ENCODE measurements at places on chromosomes 3 and 15. TPM values are rescaled to one million over a fixed set of nuclear protein-coding genes. Genes with fewer than 3 reads are reported as not detected.

The OR5K2 gene
- total RNA-seq = not detected

- no peaks in the 10 kb centered on the region for H3K36me3 ChIP-seq
- peak; percentile 28 for DNase-seq
- no peaks in the 10 kb centered on the region for H3K27me3 ChIP-seq
Observed at GRCh38 chr3:188165596-188165995, 11.6 kb downstream of the LPP start.

- no peaks in the 10 kb centered on the region for H3K36me3 ChIP-seq
- H3K4me3 ChIP-seq = no peak overlapping the region
- DNase-seq = peak; percentile 12
- H3K4me1 ChIP-seq = peaks cover 10% of the 10 kb centered on the region
Observed at GRCh38 chr3:168990134-168990533, 673.4 kb downstream of the MECOM start.

DNA sequence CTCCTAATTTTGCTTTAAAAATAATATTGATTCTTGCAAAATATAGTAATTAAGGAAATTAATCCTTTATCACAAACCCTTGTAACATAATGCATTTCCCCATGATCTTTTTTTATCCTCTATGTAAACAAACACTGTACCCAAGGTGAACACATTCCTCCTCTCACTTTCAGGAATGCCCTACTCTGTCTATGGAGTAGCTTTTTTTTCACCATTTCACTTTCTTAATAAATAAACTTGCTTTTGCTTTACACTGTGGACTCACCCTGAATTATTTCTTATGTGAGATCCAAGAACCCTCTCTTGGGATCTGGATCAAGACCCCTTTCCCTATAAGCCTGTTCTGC is 90.5 kb upstream of the LRRN1 start:
- peaks cover 15% of the 10 kb centered on the region for H3K4me1 ChIP-seq
- no peaks in the 10 kb centered on the region for H3K36me3 ChIP-seq
- no peak overlapping the region for H3K4me3 ChIP-seq
- H3K27ac ChIP-seq = peak overlapping the region; percentile 34
